Kidney (tissue), 22 donors: ENCODE measurements at places on chromosomes 2 and 18.

DNA sequence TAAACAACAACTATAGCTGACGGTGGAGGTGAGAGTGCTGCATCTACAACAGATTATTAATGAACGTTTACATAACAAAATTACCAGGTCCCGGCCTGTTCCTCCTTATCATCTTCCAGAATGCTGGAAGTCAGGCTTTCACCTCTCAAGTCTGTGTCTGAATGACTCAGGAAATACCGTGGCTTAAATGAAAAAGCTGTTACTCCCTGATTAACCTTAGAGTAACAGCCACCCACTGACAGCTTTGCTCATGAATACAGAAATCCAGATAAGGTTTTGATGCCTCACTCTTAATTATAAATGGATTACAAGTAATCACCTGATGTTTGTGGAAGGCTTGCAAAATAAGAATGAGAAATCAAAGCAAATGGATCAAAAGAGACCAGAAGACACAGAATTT is 885.3 kb upstream of the CELF4 start:
- DNase-seq = no peak

DNA sequence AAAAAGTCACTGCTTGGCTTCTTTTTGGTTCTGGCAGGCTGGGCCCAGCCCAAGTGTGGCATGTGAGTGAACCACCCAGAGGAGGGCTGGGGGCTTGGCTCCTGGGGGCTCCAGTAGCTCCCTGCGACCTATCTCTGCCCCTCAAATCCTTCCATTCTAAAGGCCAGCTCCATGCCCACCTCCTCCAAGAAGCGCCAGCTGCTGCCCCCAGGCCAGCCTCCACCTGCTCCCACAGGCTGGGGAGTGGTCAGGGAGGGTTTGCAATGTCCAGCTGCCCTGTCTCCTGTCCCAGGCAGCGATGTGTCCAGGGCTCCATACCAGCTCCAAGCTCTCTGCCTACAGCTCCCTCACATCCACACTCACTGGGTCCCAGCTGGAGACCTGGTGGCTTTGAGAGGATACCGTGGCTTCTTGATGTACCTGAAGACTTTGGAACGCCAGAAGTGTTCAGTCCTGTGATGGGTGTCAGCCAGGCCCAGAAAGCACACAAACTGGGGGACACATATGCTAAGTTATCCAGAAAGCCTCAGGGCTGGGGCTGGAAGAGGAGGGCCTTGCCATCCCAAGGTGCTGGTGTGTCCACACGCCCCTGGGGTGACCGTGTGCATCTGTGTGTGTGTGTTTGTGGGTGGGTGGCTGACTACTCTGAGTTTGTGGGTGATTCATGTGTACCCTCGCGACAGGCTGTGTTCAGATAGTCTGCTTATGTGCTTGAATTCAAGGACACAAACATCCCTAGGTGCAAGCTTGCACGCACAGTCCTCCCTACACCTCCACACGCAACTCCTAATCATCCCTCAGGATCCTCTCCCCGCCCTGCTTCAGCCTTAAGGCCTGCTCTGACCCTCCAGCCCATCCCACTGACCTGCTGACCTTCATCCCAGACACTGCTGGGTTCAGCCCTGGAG is 33.4 kb downstream of the ZFP36L2 start:
- DNase-seq = no peak

DNA sequence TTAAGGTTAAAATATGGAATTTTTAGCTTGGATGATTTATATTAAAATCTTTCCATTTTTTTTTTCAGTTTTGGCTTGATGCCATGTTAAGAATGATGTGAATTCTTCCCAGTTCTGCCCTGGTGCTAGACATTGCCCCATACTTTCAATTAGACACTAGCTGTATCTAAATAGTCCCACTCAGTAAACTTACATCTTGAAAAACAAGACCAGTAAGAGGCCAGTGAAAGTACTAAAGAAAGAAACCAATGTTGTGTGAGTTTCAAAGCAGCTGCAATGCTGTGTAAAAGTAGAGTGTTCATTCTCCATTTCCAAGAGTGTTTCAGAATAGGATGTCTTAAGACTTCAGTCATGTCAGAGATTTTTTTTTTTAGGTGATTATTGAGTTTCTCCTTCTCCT is 40.0 kb upstream of the CYBRD1 start:
- no peak for DNase-seq

DNA sequence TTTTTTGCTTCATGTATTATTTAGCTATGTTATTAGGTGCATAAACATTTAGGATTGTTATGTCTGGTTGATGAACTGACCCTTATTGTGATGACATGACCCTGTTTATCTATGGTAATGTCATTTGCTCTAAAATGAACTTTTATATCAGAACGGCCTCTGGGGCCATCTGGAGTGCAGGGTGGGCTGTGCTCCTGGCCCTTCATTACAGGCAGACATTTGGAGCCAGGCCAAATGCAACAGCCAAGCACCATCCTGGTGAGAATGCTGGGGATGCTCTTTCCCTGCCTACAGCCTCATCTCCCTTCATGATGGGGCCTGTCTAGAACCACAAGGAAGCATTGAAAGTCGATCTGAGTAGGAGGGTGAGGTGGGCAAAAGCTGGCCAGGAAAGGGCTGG is 38.0 kb downstream of the HJURP start:
- no peak for DNase-seq

GRCh38 chr2:121049131-121049530 is 235.9 kb downstream of the TFCP2L1 start:
- DNase-seq = no peak
